ENCODE measurements at places on chromosomes 16 and 17. TPM values are rescaled to one million over a fixed set of nuclear protein-coding genes. Genes with fewer than 3 reads are reported as not detected.
A peak's percentile ranks its signal among the peaks of the same experiment; 100 is the strongest.

DNA sequence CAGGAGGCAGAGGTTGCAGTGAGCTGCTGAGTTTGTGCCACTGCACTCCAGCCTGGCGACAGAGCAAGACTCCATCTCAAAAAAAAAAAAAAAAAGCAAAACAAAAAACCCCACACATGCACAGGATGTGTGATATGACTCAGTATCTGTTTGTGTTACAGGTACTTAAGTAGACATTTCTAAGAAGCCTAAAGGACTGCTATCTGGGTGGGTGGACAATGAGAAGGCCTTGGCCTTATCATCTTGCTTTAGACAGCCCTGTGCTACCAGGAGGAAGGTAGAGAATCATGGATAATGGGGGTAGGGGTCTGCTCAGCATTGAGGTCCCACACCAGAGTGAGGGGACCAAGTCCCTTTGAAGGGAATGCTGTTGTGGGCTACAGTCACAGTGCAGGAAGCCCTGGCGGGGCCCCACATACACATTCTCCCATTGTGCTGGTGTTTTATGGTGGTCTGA is 26.7 kb downstream of the PLD6 start:
- DNase-seq, result no peak

DNA sequence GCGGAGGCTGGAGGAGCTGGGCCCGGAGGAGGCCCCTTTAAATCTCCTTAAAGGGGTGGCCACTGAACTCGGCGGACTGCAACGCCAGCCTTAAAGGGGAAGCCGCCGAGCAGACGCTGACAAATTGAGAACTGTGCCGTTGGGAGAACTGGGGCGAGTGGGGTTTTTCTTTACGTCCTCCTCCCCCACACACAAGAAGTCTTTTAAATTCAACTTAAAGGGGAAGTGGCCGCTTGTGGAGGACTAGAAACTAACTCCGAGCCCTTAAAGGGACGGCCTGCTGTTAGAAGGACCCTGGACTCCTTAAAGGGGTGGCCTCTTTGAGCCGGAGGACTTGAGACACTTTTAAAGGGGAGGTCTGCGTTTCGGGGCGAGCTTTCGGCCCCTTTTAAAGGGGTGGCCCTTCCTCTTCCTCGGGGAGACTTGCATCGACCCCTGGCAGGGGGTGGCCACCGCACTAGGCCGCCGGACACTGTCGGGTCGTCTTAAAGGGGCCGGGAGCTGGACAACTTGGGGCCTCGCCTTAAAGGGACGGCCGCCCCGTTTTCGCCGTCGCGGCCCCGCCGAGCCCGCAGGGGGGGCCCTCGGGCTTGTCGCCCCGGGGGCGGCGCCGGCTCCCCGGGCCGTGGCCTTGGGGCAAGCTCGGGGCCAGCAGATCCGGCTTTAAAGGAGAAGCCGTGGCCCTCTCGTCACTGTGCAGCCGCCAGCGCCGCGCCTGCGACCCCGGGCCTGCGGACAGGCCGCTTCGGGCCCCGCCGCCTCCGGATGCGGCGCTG is 688 bp downstream of the FBRS start:
- peak; percentile 88 for DNase-seq

DNA sequence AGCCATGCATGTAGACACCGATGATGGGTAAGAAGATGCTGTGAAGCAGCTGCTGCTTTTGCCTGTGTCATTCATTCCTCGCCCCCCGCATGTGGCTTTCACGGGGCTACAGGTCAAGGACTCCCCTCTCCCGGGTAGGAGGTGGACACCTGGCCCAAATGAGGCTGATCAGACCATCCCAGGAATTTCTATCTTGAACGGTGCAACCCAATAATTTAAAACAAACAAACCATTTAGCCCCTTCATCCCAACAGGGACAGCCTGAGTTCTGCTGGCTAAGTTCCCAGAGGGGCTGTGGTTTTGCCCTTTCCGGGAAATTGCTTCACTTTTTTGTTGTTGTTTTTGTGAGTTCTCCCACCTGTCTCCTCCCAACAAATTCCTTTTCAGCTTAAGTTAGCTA is 137.7 kb upstream of the CDH5 start:
- peak; percentile 27 for DNase-seq

DNA sequence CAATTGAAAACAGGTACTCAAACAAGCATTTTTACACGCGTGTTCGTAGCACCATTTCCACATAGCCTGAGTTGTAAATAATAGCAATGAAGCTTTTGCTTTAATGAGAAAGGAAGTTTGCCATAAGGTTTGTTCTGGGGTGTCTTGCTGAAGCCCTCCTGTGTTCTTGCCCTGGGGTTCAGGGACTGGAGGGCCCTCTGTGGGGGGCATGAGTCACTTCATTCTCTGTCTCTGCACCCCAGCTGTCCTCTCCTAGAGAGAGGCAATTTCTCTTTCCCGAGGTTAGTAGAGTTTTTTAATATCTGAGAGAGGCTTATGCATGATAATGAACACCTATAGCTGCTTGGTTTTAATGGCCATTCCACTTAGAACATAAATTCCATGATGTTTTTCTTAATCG is 9.6 kb downstream of the AFMID start:
- no peak for DNase-seq

DNA sequence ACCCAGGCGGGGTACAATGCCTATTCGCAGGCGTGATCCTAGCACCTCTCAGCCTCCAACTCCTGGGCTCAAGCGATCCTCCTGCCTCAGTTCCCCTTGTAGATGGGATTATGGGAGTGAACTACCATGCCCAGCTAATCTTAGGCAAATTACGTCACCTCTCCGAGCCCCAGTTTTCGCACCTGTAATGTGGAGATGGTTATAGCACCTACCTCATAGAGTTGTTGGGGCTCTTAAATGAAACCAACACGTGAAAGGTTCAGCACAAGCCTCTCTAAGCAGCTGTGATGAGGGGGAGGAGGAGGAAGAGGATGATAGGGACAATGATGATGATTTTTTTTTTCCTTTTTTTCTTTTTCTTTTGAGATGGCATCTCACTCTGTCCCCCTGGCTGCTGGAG is 59.9 kb downstream of the ABR start:
- DNase-seq, result no peak

DNA sequence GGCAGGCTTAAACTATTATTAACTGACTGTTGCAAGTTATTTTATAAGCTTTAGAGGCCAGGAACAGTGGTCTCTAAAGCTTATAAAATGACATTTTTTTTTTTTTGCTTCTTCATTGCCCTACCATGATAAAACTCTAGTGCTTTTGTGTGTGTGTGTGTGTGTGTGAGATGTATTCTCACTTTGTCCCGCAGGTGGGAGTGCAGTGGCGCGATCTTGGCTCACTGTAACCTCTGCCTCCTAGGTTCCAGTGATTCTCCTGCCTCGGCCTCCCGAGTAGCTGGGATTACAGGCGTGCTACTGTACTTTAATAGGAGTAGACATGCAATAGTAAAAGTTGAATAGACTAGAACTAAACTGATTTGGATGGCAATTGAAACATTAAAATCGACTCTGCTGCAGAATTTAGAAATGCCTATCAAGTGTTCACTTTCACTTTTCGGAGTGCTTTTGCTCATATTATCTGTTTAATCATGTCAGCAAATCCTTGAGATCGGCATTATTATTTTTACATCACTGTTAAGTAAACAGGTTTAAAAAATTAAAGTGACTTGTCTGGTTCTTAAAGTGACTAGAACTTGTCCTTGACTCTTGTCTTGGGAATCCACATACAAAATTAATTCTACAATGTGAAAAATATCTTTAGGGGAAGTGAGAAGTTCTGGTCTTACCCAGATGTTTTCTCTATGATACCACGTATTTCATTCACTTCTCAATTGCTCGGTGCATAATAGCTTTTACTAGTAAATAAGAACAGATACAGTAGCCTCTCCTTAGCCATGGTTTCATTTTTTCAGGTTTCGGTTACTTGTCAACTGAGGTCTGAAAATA is 8.4 kb upstream of the PCTP start:
- DNase-seq, result no peak

- no peak for DNase-seq
These were observed 9.6 kb downstream of the STX8 start for GRCh38 chr17:9566067-9566466.

DNA sequence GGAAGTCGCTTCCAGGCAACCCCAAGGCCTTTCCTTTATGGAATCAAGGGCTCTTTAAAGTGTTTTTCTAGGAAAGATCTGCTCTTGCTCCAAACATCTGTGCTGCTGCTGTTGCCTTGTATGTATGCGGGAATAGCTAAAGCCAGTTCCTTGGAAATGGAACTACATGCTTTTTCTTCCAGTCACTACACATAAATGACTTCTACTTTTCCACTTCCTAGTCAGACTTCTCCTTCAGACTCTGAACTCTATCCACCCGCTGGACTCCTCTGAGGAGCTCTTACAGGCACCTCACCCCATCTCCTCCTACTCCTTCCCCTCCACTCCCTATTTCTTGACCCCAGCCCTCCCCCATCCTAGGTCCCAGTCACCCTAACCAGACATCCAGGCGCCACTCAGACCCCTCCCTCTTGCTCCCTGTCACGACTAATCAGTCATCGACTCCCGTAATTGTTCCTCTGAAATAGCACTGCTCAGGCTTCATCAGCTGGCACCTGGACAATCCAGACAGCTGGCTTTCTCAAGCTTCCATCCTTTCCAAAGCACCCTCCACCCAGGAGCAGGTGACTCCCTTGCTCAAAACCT is 15.0 kb upstream of the PEMT start:
- no peak for DNase-seq

GRCh38 chr17:63133491-63133890 is 167.5 kb downstream of the TANC2 start:
- DNase-seq, result no peak

DNA sequence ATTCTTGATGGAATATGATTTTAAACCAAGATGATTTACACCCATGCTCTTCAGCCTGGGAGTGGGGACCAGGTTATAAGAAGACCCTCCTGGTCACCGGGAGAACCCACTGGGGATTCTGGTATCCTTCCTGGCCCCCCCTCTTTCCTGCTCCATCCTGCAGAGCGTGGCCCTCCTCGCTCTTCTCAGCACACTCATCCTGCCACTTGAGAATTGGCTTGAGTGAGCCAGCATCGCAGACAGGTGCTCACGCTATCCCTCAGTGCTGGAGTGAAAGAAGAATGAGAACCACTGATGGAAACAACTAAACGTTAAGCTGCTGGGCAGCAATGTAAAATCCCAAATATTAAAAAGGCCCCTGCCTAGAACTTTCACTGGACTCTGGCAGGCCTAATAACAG is 98.0 kb downstream of the CYTH1 start:
- DNase-seq, result no peak

- no peak for DNase-seq
These were observed 1.0 kb upstream of the TBC1D10B start for GRCh38 chr16:30371248-30371816.

GRCh38 chr17:16215002-16215272 is 397 bp downstream of the NCOR1 start:
- peak; percentile 51 for DNase-seq

GRCh38 chr16:49672753-49673152 is 183.2 kb downstream of the ZNF423 start:
- no peak for DNase-seq

GRCh38 chr17:38789185-38789584 is 10.2 kb downstream of the PIP4K2B start:
- DNase-seq, result no peak

- DNase-seq, result no peak
These were observed 17.6 kb downstream of the RPH3AL start for GRCh38 chr17:334974-335481.

GRCh38 chr16:17944345-17944744 is 392.2 kb downstream of the NPIPA8 start:
- no peak for DNase-seq

- DNase-seq, result no peak
These were observed 61.3 kb downstream of the CDRT4 start for GRCh38 chr17:15406081-15406480.

DNA sequence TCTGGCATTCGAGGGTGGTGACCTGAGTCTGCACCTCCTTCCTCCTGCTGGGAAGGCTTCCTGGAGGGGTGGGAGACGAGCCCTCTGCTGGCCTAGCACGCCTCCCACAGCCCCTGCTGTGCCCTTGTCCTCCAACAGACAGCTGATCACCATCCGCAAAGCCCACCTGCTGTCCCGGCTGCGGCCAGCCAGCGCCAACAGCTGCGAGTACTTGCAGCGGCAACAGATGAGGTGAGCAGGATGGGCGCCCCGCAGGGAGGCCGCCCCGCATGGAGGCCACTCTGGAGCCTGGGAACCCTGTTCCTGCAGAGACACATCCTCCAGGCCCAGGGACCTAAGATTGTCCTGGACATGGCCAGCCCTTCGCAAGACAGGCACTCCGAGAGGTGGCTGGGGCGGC is 21.6 kb downstream of the UBALD1 start:
- DNase-seq, result no peak

GPR142 gene
- not detected for total RNA-seq

TBX6 gene
- 1.6 TPM for total RNA-seq

PIK3R6 gene
- not detected for total RNA-seq

TBC1D26 gene
- total RNA-seq, result not detected

GGT6 gene
- not detected for total RNA-seq

DBNDD1 gene
- total RNA-seq, result 64.6 TPM

CTRL gene
- total RNA-seq, result 0.66 TPM

SPATA32 gene
- total RNA-seq, result not detected

GNG13 gene
- not detected for total RNA-seq

PALB2 gene
- 20.5 TPM for total RNA-seq

TBC1D3B gene
- 12.5 TPM for total RNA-seq

TEKT3 gene
- 0.43 TPM for total RNA-seq
